ENCODE measurements at places on chromosomes 3 and 15.

GRCh38 chr3:33173103-33173502, 45.5 kb downstream of the SUSD5 start:
- no peak for DNase-seq

DNA sequence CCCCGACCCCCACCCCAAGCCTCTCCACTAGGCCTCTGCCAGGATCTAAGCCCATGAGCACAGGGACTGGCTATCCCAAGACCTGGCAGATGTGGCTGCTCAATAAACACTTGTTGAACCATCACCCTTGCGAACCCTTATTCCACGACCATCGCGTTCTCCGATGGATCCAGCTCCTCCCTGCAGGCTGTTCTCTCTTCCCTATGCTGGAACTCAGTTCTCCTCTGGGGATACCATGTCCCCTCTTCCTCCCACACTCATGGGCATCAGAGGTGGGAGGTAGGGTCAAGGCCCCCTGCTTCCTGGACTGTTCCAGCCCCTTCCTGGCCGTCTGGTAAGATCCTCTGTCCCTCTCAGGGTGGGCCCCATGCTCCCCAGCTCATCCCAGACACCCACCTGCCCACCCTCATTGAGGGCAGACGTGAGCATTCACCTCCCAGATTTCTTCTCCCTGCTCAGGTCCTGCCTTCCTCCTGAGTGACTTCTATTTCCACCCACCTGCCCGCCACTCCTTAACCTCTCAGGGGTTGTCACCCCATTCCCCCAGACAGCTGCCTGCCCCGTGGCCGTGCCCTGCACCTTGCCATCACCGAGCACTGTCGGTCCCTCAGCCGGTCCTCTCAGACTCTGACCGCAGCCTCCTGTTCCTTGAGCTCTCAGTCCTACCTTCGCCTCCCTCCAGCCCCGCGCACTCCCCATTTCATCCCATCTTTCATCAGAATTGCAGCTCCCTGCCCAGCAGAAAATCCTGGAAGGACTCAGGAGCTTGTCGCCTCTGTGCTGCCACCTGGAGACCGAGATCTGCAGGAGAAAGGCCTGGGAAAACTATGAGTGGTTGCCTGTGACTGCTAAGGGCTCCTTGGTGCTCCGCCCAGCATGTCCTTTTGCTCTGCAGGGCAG, 42.0 kb downstream of the PML start:
- no peak for DNase-seq

- DNase-seq = no peak
Measured at GRCh38 chr3:140343211-140344081, 334.4 kb upstream of the TRIM42 start.

GRCh38 chr3:174100744-174101143, 703.2 kb downstream of the NLGN1 start:
- DNase-seq = no peak

GRCh38 chr15:36960179-36960946, 140.0 kb downstream of the MEIS2 start:
- no peak for DNase-seq

GRCh38 chr15:77187751-77188464, 117.0 kb upstream of the TSPAN3 start:
- DNase-seq = no peak

DNA sequence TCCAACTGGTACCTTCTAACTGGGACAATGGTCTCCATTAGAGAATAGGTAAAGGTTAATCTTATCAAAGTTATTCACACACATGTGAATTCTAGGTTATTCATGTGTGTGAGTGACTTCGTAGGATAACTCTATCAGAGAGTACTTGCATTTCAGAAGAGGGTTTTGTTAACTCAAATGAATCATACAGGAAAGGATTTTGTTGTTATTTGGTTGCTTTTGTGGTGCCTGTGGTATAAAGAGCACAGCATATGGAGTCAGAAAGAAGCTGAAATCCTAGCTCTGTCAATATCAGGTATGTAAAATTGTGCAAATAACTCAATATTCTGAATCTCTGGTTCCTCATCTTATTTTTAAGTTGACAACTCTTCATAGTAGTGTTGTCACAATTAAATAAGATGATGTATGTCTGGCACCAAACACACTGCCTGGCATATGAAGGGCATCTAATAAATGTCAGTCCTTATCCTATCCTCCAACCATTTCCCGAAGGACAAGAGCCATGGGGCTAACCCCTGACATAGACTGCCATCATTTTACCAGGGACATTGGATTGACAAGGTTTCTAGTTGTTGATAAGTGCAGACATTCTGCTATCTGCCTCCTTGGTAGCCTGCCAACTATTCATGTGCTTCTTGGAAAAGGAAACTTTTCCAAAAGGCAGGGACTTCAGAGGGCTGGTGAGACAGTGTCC, 48.7 kb upstream of the CMSS1 start:
- DNase-seq = no peak

DNA sequence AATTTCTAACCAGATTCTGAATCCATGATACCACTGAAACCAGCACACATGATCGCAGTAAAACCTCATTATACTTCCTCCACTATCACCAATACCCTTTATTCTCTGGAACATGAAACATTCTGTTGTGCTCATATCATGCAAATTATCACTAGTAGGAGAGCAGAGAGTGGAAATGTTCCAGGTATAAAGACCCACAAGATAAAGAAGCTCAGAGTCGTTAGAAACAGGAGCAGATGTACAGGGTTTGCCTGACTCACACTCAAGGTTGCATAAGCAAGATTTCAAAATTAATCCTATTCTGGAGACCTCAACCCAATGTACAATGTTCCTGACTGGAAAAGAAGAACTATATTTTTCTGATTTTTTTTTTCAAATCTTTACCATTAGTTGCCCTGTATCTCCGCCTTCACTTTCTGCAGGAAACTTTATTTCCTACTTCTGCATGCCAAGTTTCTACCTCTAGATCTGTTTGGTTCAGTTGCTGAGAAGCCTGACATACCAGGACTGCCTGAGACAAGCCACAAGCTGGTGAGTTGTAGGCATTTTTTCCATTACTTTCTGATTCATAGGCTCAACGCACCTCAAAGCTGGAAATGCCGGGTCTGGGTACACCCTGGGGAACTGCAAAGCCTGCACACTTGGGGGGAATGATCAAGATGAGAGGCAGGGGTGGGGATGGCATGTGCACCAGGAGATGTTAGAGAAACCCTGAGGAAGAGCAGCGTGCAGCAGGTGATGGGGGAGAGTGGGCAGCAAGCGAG, at the start of gene CCR2:
Gene CCR2 (plus strand): TSS at position 465 of the 764 bp plus-strand sequence. CDS start 3,417 bp downstream, outside the sequence.
- no peak for DNase-seq

DNA sequence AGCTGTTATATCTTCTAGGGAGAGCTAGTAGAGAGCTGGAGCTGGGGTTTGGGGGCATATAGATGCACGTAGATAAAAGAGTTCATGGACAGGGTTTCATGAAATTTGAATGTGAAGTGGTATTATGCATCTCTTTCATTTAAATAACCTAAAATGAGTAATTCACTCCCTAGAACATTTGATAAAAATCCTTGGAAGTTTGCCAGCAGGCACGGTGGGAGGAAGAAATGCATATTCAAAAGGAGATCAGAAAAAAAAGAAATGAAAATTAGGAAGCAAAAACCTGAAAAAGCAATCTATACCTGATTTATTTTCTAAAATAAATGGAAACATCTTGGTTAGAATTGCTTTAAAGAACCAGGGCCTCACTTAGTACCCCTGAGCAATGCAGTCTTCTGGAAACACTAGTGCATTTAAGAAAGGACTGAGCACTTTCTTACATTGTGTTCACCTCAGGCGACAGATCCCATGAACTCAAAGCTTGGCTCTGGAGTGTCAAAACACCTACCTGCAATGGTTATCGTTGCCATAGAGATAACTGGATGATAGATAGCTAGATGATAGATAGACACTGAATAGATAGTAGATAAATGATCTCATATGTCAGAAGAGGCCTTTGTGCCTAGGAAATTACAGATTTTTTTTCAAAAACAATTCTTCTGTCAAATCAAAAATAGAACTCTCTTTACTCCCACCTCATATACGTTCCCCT, 458.6 kb upstream of the THRB start:
- no peak for DNase-seq

- DNase-seq = no peak
Measured at GRCh38 chr3:6060251-6060650, 800.7 kb upstream of the GRM7 start.

DNA sequence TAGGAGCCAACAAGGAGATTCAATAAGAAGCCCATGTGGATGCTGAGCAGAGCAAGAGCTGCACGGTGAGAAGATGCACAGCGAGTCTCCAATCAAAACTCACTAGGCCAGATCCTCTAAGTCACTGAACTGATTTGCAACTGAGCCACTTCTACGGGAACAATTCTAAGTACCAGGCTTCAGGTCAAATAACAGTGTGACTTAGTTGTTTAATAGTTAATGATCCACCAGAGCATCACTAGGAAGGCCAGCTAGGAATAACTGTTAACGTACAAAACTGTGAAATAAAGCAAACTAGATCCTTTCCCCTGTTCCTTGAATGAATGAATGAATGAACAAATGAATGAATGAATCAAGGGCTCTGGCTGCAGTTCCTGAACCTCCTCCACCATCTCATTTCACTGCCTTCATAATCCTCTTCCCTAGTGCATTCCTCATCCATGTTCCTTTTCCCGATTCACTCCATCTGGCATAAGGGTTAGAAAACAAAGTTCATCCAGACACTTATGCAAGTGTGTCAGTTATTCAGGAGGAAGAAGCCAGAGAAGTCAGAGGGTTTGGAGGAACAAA, 59.7 kb downstream of the ATP8B4 start:
- no peak for DNase-seq

DNA sequence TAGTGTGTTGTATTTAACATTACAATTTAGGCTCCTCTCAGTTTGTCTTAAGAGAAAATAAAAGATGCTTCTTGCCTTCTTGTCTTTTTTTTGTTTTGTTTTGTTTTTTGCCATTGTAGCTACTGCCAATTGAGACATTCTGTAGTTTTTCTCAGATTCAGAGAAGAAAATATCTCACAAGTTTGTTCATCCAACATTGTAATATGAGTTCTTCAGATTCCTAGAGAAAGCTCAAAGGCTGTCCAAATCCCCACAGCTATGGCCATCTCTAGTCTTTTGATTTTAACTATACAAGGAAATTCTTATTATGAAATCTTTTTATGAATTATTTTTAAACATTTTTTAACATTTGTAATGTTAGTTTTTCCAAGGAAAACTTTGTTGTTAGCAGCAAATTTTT, 264.7 kb downstream of the RBMS3 start:
- no peak for DNase-seq

DNA sequence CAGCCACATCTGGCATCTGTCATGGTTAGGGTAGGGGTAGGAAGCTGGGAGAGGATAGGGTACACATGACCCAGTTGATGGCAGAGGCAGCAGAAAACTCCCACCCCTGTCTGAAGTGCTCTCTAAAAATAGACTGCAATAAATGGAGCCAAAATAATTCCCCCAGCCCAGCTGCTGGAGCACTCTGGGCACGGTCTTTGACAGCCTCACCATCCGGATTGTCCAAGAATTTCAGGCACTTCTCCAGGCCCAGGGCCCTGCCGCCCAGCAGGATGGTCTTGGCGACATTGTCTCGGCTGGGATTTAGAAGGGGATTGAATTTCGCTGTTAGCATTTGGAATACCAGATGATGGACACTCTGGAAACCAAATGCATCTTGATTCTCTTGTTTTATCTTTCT, 103.7 kb downstream of the IQSEC1 start:
- no peak for DNase-seq

GRCh38 chr15:98421419-98422129, 226.8 kb upstream of the IGF1R start:
- DNase-seq = peak; percentile 65

GRCh38 chr15:78067328-78068228, 9.9 kb downstream of the TBC1D2B start:
- DNase-seq = no peak

DNA sequence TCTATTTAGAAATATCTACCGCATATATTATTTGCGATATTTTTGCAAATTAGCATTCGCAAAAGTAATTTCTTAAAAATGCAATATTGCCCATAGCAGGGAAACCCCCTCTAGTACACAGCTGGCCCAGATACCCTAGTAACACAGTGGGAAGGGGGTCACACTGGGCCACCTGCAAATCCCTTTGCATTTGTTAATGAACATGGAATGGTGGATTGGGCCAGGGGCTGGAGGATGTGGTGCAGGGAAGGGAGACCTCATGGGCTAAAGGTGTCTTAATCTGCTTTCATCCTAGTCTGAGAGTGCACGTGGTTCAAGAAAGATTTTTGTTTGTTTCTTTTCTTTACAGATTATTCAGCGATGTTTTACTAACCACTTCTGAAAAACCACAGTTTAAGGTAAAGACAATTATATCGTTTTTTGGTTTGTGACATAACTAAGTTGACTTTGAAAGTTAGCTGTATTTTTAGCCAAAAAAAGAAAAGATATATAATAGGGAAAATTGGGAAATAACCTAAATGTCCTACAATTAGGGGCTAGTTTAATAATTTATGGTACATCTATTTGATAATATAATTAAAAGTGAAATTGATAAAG, 30.0 kb downstream of the PDHB start:
- DNase-seq = no peak

DNA sequence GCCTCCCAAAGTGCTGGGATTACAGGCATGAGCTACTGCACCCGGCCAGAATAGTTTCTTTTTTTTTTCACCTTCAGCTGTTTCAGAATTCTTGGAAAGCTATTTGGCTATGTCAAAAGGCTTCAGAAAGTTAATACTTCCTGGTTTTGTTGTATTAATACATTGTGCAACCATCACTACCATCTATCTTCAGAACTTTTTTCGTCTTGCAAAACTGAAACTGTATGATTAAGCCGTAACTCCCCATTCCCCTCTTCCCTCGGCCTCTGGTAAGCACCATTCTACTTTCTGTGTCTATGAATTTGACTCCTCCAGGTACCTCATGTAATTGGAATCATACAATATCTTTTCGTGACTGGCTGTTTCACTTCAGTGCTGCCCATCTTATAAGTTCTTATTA, 5.2 kb upstream of the NOX5 start:
- DNase-seq = no peak

GRCh38 chr3:47586746-47587145, 8.1 kb upstream of the CSPG5 start:
- DNase-seq = no peak

DNA sequence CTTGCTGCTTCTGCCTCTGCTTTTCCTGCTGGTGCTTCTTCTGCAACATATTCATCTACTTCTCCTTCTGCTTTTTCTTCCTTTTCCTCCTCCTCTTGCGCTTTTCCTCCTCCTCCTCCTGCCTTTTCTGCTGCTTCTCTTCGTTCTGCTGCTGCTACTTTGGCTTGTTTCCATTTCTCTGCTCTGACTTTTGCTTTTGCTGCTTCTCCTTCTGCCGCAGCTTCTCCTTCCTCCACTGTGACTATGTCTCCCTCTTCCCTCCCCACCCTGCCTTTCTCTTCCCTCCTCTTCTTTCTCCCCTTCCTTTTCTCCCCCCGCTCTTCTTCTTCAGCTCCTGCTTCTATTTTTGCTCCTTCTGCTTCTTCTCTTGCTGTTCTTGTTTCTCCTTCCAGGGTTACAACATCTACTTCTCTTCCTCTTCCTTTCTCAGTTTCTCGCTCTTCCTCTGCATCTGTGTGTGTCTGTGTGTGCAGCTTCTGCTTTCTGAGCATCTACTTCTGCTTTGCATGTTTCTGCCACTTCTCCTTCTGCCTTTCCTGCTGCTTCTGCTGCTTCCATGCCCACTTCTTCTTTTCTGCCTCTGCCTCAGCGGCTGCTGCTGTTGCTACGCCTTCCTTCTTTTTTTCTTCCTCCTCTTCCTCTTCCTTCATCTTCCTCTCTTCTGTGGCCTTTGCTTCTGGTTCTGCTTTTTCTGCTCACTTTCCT, 51.4 kb downstream of the FAM43A start:
- no peak for DNase-seq

Data from activated T-cell treated with anti-CD3 and anti-CD28 coated beads, Interleukin-2, amount 50 U/mL, for 72 hours (primary cell).